Effector memory CD4-positive, alpha-beta T cell (primary cell): ENCODE measurements at places on chromosomes 3 and 15.

DNA sequence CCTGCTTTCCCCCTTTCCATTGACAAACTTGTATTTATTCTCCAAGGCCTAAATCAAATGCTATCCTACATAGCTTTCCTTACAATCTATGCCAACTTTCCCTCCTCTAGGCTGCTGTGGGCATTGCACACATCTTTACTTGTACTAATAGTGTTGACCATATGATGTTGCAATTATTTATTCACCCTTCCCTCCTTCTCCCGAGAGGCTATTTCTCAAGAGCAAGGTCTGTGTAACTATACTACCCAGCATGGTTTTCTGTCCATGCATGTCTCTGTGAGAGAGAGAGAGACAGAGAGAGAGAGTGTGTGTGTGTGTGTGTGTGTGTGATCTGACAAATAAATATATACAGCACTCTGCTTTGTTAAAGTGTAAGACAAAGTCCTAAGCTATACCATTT is 63.8 kb downstream of the GTPBP8 start:
- no peak for DNase-seq

DNA sequence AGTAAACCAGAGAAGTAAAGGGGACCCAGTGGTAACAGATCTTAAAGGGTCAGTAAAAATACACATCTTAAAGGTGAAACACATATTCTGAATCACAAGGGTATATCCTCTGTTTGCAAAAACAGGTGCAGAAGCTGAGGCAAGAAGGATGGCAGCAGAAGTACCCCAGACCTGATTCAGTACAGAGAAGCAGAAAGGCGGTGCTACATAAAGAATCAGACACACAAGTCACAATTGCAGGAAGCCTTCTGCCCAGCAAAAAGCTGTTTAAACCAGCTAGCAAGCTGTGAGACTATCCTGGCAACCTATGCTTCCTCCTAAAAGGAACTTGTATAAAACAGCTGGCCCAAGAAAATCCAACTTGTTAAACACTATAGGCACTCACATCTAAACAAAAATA is 49.4 kb downstream of the ZNF280D start:
- DNase-seq: no peak

DNA sequence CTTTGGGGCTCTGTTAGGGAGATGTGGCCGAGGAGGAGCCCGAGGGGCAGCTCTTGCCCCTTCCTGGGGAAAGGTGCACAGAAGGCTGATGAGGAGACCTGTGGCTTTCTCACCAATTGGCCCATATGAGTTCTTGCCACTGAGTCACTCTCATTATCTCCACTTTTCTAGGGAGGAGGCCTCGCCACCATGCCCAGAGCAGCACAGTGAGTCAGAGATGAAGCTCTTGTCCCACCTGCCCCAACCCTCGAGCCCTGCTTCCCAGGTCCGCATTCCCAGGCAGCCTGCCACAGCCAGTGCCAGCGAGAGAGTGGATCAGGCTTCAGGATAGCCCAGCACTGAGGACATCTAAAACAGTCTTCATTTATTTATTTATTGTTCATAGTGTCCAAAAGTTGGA is 53.5 kb downstream of the AMOTL2 start:
- DNase-seq: no peak

- DNase-seq: no peak
These were observed 25.1 kb downstream of the POLR2M start for GRCh38 chr15:57731530-57732103.

- DNase-seq: no peak
These were observed 157.5 kb downstream of the MEGF11 start for GRCh38 chr15:66095871-66096687.

DNA sequence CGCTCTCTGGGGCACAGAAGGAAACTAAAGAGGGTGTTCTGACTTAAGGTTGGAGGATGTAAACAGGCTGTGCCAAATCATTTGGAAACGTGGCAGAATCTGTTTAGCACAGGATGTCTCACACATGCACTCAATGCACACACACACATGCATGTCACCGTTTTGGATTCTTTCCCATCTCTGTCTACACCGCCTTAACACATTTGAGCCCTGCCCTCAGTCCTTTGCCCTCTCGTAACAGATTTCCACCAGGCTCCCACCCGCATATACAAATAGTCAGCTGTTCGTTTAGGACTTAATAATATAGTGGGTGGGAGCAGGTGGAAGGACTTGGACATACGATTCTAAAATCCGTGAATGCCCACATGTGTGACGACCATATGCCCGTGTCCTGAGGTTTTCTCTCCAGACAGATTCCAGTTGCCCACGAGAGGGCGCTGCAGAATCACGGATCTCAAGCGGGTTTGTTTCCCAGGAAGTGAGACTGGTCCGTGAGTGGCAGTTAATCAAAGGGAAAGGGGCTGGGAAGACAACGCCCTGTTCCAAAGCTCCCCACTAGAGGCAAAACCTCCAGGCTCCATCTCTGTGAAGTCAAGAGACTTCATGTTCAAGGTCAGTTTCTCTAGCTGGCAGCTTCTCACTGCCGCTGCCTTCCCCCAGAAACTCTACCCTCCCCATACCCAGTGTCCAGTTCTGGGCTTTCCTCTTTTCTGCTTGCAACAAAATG is 44.5 kb downstream of the NOX5 start:
- peak; percentile 41 for DNase-seq

- DNase-seq: no peak
These were observed 14.3 kb upstream of the SLC9C1 start for GRCh38 chr3:112308151-112308911.

GRCh38 chr15:76939715-76940114 is 8.2 kb downstream of the RCN2 start:
- no peak for DNase-seq

DNA sequence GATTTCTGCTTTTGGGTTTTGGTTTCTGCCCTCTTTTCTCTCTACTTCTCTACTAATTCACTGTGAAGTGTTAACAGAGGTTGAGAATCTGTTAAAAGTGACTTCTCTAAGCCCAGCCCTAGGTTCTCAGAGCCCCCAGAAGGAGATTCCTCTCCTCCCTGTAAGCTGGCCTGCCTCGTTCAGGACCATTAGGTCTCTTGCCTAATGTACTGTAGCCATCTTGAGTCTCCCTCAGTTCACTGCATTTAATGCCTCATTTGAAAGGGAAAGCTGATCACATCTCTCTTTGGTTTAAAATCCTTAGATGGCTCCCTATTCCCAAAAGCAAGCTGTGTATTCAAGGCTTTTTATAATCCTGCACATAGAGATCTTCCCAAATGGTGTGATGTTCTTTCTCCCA is 16.3 kb downstream of the RTP1 start:
- no peak for DNase-seq

GRCh38 chr3:8581806-8582445 is 62.7 kb downstream of the SSUH2 start:
- no peak for DNase-seq

DNA sequence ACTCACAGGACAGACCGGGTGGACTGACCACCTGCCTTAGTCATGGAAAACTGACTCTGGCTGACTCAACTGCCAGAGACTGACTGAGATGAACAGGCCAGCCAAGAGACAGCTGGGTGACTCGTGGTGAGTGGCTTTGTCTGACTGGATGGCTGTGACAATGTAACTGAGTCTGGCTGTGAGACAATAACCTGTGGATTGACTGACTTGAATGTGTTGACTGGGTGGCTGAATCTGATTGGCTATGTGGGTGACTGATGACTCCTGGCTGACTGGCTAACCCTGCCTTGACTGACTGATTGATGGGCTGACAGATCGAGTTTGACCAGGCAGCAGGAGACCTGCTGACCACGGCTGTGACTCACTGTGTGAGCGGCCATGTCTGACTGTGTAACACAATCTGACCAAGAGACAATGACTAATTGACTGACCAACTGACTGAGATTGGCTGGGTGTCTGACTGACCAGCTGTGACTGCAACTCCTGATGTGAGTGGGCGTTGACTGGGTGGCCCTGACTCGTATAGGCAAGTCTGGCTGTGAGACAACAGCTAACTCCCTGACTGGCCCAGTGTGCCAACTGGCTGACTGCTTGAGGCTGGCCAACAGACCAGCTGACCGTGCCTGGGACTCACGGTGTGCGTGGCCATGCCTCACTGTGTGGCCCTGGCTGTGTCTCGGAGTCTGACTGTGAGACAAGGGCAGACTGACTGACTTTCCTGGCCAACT is 509.1 kb downstream of the SHQ1 start:
- DNase-seq: no peak

- DNase-seq: no peak
These were observed 36.5 kb upstream of the SPTBN5 start for GRCh38 chr15:41930221-41930866.

DNA sequence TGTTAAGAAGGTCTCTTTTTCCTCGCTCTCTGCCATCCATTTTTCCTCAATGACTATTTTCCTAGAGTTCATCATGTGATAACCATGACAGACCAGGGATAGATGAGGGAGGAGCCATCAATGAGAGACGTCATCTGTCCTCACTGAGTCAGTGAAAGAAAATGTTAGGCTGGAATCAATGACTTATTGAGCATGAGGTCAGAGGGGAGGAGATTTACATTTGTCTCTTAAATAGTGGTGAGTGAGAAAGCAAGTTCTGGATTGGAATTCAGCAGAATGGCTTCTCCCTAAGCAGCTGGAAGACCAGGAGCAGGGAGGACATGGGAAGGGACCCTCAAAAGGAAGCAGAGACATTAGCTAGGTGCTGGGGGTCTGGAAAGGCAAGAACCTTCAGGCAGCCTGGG is 28.2 kb upstream of the USP3 start:
- DNase-seq: no peak

GRCh38 chr3:127050733-127051132 is 67.8 kb downstream of the PLXNA1 start:
- DNase-seq: no peak

DNA sequence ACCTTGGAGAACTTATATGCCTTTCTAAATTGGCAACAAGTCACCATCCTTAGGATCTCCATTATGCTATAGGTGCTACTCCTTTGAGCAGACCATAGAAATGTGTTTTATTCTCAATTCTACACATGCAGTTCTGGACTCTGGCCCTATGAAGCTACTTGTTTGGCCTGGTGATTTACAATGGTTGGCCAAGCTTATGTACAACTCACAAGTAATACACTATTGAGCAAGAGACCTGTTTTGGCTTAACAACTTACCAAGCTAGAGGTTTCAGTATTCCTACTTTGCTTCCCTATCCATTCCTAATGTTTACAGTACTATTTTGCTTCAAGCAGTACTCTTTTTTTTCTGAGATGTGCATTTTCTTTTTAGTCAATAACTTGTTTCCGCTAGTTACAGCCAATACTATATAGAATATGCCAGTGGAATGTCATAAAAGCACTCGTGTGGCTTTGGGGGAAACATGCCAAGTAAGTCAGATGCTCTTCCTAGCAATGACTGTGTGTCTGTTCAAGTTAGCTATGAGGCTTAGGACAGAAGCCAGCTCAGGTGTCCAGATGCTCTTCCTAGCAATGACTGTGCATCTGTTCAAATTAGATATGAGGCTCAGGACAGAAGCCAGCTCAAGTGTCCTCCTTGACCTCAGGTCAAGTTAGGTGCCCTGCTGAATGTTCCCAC is 174.9 kb upstream of the SEMA6D start:
- no peak for DNase-seq

DNA sequence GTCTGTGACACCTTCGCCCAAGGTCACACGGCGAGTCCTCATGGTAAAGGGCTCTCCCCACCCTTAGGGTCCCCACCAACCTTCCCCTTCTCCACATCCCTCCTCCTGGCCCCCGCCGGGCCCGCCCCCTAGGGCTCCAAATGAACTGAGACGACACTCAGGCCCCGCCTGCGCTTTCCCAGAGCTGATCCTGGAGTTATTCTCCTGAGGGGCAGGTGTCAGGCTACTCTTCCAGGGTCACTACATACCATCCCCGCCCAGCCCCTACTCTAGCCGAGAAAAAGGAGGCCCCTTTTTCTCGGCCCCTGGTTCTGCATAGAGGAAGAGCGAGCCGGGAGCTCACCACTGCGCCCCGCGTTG is 292 bp downstream of the USP4 start:
- DNase-seq: peak; percentile 3

- no peak for DNase-seq
These were observed 681.2 kb upstream of the NECTIN3 start for GRCh38 chr3:110390372-110390771.

- DNase-seq: no peak
These were observed 28.5 kb upstream of the CFAP161 start for GRCh38 chr15:81105545-81105944.

- DNase-seq: no peak
These were observed 179.8 kb downstream of the SLCO3A1 start for GRCh38 chr15:92033314-92033713.

DNA sequence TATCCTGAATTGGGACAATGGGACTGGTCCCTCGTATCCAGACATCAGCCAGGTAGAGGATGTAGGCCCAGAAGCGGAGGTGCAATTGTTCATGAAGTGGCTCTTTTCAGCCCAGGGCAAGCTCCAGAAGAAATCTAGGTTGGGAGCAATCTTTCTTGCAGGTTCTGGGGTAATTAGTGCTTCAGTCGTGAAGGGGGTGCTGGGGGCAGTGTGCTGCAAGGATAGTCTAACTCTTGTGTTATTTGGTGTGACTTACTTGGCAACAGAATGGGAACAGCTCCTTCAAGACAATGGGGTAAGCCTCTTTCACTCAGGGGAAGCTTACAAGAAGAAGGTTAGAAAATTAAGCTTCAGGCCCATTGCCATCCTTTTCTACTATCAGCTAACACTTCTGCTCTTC is 273.0 kb downstream of the DIPK2A start:
- DNase-seq: no peak

DNA sequence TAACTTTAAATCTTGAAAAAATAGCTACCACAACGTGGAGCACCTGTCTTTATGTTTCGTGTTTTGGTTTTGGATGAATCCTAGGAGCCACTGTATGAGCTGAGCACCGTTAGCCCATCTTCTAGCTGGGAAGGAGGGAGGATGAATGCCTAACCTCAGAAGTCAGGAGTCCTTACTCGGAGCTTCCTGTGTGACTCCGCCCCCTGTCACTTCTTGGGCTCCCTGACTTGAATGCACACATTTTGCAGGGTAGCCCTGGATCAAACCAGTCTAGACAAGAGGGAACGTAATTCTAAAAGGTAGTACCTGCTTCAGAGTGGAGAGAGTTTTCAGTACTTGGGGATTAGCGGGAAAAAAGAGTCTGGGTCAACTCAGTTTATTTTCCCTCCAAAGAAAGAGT is 5.3 kb downstream of the GABRA5 start:
- no peak for DNase-seq

DNA sequence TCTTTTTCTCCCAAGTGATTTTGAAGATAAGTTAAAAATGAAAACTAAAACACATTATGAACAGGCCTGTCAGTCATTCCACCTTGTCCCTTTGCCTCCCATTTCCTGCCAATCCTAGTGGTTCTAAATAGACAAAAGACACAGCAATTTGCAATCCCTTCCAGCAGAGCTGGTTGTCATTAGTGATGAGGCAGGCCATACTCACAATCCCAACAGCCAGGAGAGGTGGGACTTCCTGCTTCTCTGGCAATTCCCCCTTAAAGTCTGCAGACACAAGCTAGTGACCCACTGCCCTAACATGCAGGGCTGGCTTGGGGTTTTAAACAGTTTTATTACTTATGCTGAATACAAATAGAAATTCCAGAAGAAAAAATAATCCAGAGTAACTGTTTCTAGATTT is 38.4 kb upstream of the RBP1 start:
- no peak for DNase-seq

- DNase-seq: no peak
These were observed 146.9 kb downstream of the CHST2 start for GRCh38 chr3:143266511-143266910.
